Cortex of kidney (tissue), 1 donor: ENCODE measurements at places on chromosomes 2 and 18.

GRCh38 chr2:22035361-22035830, 911.6 kb downstream of the TDRD15 start:
- no peak for DNase-seq

- no peak for DNase-seq
These were observed 72.1 kb upstream of the LYPD6B start for GRCh38 chr2:148966438-148966758.

DNA sequence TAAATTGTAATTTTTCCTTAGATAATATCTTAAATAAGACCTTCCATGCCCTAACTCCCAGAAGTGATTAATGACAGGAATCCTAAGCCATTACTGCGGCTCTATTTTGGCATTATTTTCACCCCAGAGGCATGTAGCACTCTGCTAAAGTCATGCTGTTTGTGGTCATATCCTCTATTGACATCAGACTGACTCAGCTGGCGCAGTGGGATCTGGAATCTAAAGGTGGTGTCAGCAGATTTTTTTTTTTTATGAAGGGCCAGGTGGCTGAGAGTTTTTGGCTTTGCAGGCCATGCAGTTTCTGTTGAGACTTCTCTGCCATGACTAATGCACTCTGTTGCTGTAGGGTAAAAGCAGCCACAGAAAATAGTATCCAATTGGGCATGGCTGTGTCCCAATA, 64.1 kb upstream of the ACVR1C start:
- DNase-seq: no peak

- DNase-seq: no peak
These were observed 562.2 kb upstream of the VWC2L start for GRCh38 chr2:213848631-213849030.

DNA sequence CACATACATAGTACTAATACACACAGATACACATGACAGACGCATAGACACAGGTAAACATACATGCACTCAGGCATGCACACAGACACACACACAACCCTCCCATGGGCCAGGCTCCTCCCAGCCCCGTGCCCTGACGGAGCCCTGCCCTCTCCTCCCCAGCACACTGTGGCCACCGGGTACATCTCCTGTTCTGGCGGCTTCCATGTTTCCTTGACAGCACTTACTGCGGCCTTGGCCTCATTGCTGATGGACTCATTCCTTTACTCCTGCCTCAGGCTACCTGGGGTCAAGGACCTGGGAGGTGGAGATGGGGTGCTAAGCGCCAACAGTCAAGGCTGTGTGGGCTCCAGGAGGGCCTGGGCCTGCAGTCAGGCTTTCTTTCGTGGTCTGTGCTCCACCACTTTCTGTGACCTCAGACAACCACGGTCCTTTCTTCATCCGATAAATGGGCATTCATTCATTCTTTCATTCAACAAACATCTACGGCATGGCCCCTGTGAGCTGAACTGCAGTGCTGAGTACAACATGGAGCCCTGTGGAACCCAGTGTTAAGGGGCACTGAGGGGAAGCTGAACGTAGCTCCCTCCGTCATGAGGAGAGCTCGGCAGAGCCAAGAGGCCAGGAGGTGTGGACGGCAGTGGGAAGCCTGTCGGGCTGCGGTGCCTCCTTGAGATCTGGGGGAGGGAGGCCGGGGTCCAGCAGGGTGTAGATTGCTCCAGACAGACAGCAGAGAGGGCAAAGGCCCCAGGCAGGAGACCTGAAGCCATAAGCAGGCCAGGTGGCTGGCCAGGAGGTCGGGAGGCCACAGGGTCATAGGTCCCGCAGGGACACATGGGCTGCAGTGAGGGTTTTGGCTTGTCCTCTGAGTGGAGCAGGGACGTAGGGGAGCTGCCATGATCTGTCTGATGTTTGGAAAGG, 190.4 kb upstream of the HDAC4 start:
- DNase-seq: no peak

GRCh38 chr18:41887100-41887499, 67.9 kb upstream of the PIK3C3 start:
- no peak for DNase-seq

- DNase-seq: no peak
These were observed 7.5 kb downstream of the PARD6G start for GRCh38 chr18:80239830-80240229.

- DNase-seq: no peak
These were observed 38.1 kb downstream of the TMEM37 start for GRCh38 chr2:119469661-119470297.

GRCh38 chr2:229287823-229288222, 16.7 kb upstream of the PID1 start:
- DNase-seq: no peak

DNA sequence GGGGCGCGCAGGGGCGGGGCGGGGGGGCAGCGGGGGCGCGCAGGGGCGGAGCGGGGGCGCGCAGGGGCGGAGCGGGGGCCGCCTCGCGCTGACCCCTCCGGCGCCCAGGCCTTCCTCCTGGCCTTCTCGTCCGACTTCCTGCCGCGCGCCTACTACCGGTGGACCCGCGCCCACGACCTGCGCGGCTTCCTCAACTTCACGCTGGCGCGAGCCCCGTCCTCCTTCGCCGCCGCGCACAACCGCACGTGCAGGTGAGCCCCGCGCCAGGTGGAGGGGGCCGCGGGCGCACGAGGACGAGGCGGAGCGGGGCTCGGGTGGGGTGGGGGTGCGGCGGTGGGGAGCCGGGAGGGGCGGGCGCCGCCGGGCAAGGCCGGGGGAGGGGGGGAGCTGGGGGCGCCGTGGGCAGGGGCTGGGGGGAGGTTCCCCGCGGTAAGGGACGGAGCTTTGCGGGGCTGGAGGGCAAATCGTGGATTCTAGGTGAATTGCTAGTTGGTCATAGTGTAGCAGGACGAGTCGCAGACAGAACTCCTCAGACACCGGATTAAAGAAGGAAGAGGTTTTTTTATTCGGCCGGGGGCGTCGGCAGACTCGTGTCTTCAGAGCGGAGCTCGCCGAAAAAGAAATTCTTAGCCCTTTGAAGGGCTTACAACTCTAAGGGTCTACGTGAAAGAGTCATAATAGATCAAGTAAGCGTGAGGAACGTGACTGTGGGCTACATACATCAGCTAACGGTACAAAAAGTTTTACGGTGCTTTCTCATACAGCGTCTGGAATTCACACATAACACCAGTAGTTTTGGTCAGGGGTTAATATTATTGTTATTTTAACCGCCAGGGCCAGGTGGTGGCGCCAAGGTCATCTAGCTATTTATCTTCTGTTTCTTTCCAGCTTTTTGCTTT, 29.9 kb downstream of the ANO7 start:
- no peak for DNase-seq

DNA sequence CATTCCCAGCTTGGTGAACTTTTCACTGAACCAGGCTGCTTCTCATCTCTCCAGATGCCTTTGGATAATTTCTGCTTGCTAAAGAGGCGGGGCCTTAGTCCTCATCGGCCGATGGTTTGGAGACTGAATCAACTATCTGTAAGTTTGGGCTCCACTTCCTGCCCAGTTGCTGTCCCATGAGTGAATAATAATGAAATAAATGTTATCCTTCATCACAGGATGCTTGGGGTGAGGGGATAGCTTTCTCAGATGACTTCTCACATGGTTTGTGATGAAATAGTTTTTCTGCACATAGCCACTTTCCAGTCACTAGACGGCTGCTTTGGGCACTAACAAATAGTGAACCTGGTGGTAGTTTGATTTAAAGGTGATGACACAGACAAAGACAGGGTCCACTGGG, 376.6 kb upstream of the TRIB2 start:
- DNase-seq: no peak

- no peak for DNase-seq
These were observed 31.9 kb upstream of the CDH2 start for GRCh38 chr18:28208712-28209265.

DNA sequence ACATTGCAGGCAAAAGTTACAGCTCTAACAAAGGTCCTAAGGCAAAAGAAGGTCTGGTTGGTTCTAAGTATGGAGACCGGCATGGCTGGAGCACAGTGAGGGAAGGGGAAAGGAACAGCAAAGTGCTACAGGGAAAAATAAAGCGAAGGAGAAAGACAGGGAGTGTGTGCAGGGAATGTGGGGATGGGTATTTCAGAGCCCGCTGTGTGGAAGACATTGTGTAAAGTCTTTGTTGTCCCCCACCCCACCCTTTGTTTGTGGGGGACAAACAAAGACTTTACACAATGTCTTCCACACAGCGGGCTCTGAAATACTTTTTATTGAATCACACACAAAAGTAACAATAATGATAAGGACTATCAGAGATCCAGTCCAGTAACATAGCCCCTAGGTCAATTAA, 28.9 kb upstream of the C2orf15 start:
- no peak for DNase-seq

DNA sequence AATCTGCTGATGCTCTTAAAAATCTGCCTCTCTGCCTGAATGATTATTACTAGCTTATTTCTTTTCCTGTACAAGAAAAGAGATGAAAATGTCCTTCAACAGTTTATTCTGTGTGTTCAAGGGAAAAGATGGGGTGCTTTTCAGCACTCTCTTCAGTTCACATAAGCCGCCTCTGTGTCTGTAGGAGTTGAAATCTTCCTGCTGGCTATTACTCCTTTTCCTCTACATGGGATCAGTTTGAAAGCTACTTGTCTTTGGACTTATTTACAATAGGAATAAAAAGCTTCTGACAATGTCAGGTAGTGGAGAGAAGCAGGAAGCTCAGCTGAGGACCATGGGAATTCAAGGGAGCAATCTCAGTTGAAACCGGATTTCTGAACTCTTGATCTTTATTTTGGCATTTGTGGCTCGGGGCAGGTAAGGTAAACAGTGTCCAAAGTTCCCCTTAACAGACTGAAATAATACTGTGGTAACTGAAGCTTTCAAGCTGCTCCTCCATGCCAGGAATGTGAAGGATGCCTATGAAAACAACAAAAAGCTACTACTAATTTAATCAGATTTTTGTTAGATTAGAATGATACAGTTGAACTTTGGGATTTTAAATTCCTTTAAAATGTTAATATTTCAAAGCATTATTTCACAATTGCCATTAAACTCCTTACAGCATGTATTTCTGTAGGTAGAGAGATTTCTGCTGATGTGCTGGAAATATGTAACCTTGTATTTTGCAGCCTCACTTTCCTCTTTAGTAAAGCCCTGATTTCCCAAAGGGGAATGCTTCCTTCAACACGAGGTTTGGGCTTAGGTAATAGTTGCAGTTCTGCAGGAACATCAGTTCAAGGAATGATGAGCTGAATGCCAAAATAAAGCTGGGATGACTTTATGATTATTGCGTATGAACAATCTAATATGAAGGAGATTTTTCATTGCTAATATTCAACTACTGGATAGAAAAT, 43.6 kb downstream of the MAPRE2 start:
- no peak for DNase-seq

- DNase-seq: no peak
These were observed 231.5 kb upstream of the SPRED2 start for GRCh38 chr2:65663831-65664407.

- DNase-seq: no peak
These were observed 11.2 kb upstream of the TRPM8 start for GRCh38 chr2:233905945-233906344.

DNA sequence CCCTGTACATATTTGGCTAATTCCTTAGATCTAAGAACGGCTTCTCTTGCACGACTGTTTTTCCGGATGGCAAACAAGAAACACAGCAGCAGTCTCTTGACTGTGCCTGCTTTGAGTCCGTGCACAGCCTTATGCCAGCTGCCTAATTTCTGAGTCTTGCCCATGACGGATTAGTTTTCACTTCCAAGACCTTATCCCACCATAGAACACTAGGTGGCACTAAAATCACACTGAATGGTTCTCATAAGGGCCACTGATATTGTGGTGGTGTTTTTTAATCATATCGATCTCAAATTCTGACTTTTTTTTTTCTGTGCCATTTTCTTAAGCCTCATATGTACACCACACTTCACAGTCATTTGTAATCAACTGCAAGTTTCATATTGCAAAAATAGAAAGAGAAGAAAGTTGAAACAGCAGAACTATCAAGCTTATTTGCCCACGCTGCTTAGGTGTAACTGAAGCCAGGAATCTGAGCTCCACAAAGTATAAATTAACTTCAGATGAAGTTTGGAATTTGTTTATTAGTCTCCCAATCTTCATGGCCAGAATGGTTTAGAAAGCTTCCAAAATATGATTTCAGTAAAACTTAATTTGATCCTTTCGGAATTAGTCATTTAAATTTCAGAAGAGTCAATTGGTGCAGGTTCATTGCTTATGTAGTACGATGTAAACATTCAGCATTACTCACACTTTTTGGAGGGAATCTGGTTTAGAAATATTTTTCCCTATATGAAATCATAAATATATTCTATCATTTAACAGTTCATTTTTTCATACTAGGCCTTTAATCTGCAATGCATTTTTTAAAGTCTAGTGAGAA, 45.5 kb upstream of the SCN7A start:
- no peak for DNase-seq

DNA sequence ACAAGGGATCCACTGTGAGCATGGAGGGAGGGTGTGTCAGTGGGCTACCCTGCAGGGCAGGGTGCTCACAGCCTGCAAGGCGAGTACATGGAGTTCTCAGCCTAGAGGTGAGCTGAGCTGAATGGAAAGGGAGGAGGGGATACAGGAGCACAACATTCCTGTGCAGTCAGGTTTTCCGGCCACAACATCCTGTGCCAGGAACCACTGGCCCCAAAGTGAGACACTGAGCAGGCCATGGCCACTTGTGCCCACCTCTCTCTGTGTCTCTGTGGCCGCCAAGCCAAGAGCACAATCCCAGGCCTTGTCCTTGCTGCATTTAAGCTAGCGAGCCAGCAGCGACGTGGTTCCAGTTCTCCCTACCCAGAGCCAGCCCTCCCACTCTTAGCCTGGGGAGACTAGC, 6.1 kb downstream of the DOK1 start:
- DNase-seq: no peak

- no peak for DNase-seq
These were observed 36.5 kb upstream of the INPP4A start for GRCh38 chr2:98408155-98408554.

GRCh38 chr18:31738460-31739407, 21.9 kb downstream of the SLC25A52 start:
- no peak for DNase-seq

DNA sequence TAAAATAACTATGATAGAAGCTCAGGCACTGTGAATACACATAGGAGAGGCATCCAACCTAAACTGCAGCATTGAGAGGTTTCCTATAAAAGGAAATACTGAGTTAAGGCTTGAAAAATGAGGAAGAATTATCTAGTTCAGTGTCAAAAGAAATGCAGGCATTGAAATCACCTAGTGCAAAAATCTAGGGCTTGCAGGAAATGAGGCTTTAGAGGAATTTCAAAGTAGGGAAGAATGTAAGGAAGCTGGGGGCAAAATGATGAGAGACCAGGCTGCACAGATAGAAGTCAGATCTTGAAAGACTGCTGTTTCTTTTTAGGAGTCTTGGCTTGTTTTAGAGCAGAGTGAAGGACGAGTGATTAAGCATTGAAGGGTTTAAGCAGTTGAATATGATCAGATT, 28.1 kb upstream of the SCYGR2 start:
- no peak for DNase-seq

DNA sequence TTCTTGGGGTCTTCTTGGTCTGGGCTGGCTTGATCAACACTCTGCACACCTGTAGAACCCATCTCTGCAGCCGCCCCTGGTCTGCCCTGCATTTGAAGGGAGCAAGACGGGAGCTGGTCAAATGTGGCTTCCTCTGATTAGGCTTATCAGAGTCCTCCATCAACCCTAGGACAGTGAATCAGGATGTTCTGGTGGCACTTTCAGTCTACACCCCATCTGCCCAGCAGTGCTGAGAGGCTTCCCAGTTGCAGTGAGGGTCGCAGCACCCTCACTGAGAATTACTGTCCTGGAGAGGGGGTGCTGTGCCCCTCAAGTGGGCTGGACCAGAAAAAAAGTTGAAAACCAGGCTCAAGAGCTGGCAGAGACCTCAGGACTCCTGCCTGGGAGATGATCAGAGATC, 152.9 kb downstream of the DYSF start:
- no peak for DNase-seq
